Activated CD4-positive, alpha-beta memory T cell treated with anti-CD3 and anti-CD28 coated beads, Interleukin-2, amount 10 ng/mL, durations not matched to agents 7 days and 5 days (primary cell): ENCODE measurements at places on chromosomes 7 and 10. TPM values are rescaled to one million over a fixed set of nuclear protein-coding genes. Genes with fewer than 3 reads are reported as not detected.

DNA sequence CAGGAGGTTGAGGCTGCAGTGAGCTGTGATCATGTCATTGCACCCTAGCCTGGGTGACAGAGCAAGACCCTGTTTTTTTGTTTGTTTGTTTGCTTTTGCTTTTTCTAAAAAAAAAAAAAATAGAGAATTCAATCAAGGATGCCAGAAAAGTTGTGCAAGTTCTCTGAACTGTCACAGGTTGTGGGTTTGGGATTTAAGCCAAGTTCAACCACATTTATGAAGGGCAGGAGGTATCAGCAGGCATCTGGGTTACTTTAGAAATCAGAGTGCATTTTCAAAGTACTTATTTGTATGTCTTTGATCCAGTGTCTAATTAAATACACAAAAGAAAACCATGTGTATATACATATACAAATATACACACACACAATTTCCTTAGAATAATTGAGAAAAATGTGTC is 151.2 kb upstream of the MINDY3 start:
- H3K4me1 ChIP-seq: no peaks in the 10 kb centered on the region
- no peak overlapping the region for H3K27ac ChIP-seq
- no peaks in the 10 kb centered on the region for H3K27me3 ChIP-seq
- no peak overlapping the region for H3K4me3 ChIP-seq

Gene VENTX
- total RNA-seq: not detected

- H3K4me3 ChIP-seq: no peak overlapping the region
- no peaks in the 10 kb centered on the region for H3K36me3 ChIP-seq
- H3K4me1 ChIP-seq: peaks cover 3% of the 10 kb centered on the region
- no peak overlapping the region for H3K27ac ChIP-seq
- peak; percentile 69 for DNase-seq
Observed at GRCh38 chr10:116796910-116797513, 52.3 kb upstream of the ENO4 start.

GRCh38 chr10:70430493-70431445 is 10.7 kb downstream of the NODAL start:
- DNase-seq: no peak
- H3K4me1 ChIP-seq: peaks cover 39% of the 10 kb centered on the region

DNA sequence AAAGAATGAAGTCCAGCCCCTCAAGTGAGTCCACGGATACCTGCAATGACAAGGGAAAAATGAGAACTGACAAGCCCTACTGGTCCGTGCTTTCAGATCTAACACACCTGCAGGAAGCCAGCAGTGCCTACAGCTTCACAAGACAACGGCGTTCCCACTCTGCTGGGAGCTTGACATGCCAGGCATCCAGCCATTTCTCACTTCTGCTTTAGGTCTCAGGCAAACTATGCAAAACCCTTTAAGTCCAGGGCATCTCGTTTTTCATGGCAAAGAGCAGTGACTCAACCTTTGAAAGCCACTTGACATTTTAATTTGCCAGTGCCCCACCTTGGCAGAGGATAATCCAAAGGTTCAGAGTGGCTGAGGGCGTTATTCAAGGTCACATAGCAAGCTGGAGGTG is 49.1 kb upstream of the GPAM start:
- H3K36me3 ChIP-seq: no peaks in the 10 kb centered on the region
- H3K27ac ChIP-seq: no peak overlapping the region
- DNase-seq: no peak
- H3K4me3 ChIP-seq: no peak overlapping the region
- H3K4me1 ChIP-seq: peaks cover 2% of the 10 kb centered on the region

GRCh38 chr7:23971031-23971430 is 261.0 kb downstream of the STK31 start:
- no peaks in the 10 kb centered on the region for H3K36me3 ChIP-seq
- no peaks in the 10 kb centered on the region for H3K27me3 ChIP-seq
- H3K27ac ChIP-seq: no peak overlapping the region
- H3K4me1 ChIP-seq: peaks cover 2% of the 10 kb centered on the region
- H3K4me3 ChIP-seq: no peak overlapping the region

DNA sequence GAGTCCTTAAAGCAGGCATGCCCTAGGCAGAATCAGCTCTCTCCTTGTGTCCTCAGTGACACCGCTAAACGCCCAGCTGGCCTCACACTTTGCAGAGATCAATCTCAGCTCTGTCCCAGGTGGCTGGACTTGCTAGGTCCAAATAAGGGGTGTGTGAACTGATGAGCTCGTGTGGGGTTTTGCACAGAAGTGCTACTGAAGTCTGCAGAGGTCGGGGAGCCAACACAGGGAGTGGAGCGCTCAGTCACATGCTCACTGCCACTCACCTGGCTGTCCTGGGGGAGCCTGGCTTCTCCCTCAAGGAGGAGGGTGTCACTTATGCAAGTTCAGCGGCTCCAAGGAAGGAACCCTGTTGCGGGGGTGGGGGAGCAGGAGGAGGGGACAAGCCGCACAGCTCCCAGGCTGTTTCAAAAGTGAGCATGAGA is 2.0 kb downstream of the ELN start:
- H3K27me3 ChIP-seq: peaks cover 53% of the 10 kb centered on the region
- no peak overlapping the region for H3K27ac ChIP-seq
- DNase-seq: no peak
- H3K36me3 ChIP-seq: no peaks in the 10 kb centered on the region

GRCh38 chr7:69047151-69047754 is 551.0 kb upstream of the AUTS2 start:
- H3K4me1 ChIP-seq: no peaks in the 10 kb centered on the region
- no peaks in the 10 kb centered on the region for H3K36me3 ChIP-seq
- no peak overlapping the region for H3K4me3 ChIP-seq
- H3K27me3 ChIP-seq: no peaks in the 10 kb centered on the region

Gene POLR2J
- 41.7 TPM for total RNA-seq

GRCh38 chr10:84456126-84456525 is 127.7 kb downstream of the CCSER2 start:
- H3K4me3 ChIP-seq: no peak overlapping the region
- peaks cover 50% of the 10 kb centered on the region for H3K36me3 ChIP-seq

- peaks cover 5% of the 10 kb centered on the region for H3K36me3 ChIP-seq
- no peak for DNase-seq
- no peak overlapping the region for H3K27ac ChIP-seq
- no peak overlapping the region for H3K4me3 ChIP-seq
- peaks cover 38% of the 10 kb centered on the region for H3K27me3 ChIP-seq
Observed at GRCh38 chr10:25176421-25176968, 1.7 kb downstream of the GPR158 start.

- H3K4me3 ChIP-seq: no peak overlapping the region
- no peaks in the 10 kb centered on the region for H3K27me3 ChIP-seq
- H3K27ac ChIP-seq: no peak overlapping the region
- H3K4me1 ChIP-seq: no peaks in the 10 kb centered on the region
Observed at GRCh38 chr10:24350070-24350921, 141.4 kb downstream of the KIAA1217 start.

DNA sequence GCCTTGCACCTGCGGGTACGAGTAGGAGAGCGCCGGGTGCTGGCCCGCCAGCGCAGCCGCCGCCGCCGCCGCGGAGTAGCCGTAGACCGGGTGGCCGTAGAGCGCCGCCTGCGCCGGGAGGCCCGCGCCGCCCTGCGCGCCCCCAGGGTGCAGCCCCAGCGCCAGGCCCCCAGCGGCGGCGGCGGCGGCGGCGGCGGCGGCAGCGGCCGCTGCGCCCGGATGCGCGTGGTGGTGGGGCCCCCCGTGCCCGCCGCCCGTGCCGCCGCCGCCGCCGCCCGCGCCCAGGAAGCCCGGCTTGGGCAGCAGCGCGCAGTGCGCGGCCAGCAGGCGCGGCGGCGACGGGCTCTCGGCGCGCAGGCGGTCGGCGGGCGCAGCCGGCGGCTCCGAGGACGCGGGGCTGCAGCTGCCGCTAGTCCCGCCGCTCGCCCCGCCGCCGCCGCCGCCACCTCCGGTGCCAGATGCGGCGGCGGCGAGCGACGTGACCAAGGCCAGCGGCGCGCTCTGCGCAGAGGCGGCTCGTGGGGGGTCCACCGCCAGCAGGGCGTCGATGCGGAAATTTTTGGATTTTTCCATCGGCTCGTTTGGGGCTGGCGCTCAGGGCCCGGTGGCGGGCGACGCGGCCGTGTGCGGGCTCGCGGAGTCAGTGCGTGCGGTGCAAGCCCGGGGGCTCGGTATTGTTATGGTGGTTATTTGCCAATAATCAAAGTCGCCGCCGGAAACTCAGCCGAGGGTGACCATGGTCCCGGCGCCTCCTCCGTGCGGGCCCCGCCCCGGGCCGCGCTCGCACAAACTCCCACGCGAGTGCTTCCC is 480 bp downstream of the MNX1 start:
- peaks cover 4% of the 10 kb centered on the region for H3K36me3 ChIP-seq
- H3K27ac ChIP-seq: no peak overlapping the region
- no peak for DNase-seq
- H3K4me3 ChIP-seq: peak overlapping the region; percentile 59
- H3K4me1 ChIP-seq: peaks cover 16% of the 10 kb centered on the region

Gene JMJD1C
- 66.8 TPM for total RNA-seq

Gene RBAK
- total RNA-seq: 12.5 TPM

Gene SLC25A13
- 7.8 TPM for total RNA-seq

Gene PTER
- 18.3 TPM for total RNA-seq
